ENCODE measurements at places on chromosomes 13 and 19.
A peak's percentile ranks its signal among the peaks of the same experiment; 100 is the strongest.

DNA sequence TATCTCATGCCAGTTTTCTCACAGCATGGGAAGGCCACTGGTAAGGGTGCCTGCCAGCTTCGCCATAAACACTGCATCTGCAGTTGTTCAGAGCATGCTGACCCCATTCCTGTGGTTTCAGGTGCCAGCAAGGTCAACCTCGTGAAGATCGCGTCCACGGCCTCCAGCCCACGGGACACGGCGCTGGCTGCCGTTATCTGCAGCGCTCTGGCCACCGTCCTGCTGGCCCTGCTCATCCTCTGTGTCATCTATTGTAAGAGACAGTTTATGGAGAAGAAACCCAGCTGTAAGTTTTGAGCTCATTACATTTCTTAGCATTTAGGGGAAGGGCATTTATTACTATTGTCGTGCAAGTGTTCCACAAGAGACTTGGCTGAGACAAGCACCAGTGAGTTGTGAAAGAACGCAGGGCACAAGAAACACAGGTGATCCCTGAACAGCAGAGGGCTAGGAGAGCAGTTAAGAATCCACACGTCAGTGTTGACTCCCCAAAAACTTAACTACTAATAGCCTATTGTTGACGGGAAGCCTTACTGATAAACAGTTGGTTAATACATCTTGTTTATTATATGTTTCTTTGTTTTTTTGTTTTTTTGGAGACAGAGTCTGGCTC is 88.8 kb downstream of the TNFRSF19 start:
- no peak for DNase-seq

DNA sequence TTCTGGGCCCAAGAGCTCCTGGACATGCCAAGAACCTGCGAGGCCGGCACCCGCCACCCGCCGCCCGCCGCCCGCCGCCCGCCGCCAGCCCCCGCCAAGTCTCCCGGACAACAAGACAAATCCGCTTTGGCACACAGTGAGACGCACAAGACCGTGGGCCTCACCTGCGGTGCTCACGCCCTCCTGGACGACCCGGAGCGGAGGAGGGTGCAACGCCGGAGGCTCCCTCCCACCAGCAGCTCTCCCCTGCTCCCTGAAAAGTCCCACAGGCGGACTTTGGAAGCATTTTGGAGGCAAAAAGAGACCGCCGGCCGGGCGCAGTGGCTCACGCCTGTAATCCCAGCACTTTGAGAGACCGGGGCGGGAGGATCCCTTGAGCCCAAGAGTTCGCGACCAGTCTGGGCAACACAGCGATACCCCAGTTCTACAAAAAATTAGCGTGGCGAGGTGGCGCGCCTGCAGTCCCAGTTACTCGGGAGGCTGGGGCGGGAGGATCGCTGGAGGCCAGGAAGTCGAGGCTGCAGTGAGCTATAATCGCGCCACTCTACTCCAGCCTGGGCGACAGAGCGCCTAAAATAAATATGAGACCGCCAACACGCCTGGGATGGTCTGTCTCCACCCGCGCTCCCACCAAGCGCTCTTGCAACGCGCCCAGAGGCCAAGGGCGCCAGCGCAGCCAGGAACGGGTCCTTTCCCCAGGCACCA is 783 bp downstream of the RHPN2 start:
- DNase-seq: no peak

DNA sequence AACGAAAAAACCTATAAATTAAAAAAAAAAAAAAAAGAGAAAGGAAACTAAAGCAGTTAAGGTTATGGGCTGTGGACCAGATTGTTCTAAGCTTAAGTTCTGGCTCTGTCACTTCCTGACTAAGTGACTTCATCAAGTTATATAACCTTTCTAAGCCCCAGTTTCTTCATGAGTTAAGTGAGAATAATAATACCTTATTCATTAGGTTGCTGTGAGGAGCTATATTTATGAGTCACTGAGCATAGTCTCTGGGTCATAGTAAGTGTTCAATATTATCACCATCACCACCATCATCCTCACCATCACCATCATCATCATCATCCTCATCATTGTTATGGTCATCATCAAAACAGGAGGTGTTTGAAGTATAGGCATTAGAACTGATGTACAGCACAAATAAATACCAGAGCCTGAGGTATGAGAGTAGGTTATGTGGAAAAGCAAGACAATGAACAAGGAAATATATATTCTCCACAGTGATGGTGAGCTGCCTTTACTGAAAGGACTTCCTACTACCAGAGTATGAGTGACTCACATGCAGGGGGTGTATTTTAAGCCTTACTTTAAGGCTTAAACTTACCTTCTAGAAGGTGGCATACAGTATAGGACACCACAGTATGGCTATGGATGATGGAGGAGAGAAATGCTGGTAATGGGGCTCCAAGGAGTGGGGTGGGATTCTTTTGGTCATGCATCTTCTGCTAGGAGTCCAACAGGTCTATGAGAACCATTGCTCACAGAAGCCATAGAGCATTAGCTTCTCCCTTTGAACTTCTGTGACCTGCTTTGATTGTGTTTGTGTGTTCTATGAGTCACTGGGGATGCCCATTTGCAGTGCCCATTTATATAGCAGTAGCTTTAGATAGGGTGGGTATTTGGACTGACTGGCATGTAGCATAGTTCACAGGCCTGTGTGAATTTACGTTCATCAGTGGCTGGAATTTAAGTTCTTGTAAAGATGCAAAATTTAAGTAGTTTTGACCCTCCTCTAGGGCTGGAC is 104.4 kb downstream of the KLF5 start:
- peak; percentile 43 for DNase-seq

GRCh38 chr13:109010912-109011311 is 381.5 kb downstream of the MYO16 start:
- no peak for DNase-seq

GRCh38 chr19:34367624-34367957 is 2.6 kb downstream of the GPI start:
- DNase-seq: no peak

DNA sequence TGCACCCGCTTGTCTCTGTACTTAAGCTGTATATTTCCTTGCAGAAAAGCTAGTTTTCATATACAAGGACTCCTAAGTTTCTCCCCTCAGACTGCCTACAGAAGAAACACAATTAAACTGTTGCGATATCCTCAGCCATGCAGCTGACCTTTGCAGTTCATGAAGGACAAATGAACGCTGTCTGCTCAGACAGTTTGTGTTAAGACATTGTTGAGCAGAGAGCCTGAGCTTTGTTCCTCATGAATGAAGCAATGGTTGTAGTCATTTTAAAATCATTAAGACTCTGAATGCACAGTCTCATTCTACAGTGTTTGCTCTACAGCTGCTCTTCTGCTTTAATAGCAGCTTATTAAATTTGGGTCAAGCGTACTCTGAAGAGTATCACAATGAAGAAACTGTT is 23.2 kb upstream of the MAB21L1 start:
- DNase-seq: no peak

DNA sequence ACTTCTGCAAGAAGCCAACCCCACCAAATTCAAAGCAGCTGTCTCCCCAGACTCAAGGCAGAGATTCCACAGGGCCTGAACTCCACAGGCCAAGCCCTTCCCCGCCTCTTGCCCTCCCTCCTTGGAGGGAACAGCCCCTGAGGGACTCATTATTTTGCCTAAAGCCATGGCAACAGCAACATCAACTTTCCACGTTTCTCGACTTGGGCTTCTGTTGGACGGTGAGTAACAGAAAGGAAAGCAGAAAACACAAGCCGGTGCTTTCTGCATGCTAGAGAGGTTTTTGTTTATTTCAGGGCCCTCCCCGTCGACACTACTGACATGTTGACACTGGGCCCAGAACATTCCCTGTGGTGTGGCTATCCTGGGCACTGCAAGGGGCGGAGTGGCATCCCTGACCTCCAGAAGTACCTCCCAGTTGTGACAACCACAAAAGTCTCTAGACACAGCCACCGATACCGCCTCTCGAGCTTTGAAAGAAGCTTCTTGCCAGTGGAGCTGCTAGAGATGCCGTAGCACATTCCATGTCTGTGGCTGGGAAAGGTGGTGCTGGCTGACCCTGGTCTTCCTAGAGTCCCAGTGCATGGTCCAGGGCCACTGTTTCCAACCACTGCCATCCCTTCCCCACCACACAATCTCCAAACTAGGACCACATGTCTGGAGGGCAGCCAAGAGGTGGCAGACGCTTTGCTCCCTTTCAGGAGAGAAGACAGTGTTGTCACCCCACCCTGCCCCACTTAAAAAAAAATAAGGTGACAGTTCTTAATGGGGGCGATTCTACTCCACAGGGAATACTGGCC is 12.8 kb downstream of the CAPS start:
- DNase-seq: no peak

DNA sequence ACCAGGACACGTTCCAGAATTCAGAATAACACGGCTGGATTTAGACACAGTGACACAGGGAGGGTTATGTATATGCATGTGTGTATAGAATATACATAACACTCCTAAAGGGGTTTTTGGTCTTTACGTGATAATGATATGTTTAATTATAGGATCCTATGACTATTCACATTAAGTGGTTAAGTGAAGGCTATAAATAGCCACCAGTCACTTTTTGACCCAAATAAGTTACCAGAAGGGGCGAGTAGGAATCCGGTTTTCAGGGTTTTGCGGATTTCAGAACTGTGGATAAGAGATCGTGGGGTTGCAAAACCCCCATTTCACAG is 6.9 kb downstream of the ANGPTL6 start:
- DNase-seq: no peak

GRCh38 chr13:94079876-94080275 is 399.6 kb downstream of the DCT start:
- no peak for DNase-seq

- no peak for DNase-seq
These were observed 112.4 kb upstream of the RNF113B start for GRCh38 chr13:98289339-98289945.

GRCh38 chr19:40356681-40357595 is 8.4 kb downstream of the PLD3 start:
- no peak for DNase-seq

DNA sequence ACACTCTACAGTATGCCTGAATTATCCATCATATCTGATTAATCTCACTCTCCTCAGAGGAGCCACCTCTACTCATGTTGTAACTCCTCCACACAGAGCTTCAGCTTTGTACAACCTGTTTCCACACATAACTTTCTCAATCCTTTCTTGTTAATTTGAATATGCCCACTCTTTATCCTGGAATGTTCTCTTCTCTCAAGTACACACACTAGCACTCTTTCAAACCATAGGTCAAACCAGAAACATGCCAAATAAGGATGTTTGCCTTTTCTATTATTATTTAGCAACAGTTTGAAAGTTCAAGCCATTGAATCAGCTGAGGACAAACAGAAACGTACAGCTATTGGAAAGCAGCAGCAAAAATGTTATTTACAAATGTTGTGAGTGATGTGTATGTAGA is 110.3 kb downstream of the MIPEP start:
- no peak for DNase-seq

DNA sequence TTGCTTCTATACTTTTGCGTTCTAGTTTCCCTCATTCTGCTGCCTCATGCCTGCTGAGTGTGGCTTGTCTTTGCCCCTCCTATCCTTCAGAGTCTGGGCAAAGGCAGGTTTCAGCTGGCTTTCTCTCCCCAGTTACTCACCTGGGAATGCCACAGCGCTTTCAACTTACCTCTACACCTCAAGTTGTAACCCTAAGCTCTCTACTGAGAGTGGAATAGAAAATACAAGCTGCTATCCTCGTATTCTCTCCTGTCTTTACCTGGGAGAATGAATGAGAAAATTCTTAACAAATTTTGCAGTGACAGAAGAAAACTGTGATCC is 316.3 kb upstream of the KLF12 start:
- no peak for DNase-seq

DNA sequence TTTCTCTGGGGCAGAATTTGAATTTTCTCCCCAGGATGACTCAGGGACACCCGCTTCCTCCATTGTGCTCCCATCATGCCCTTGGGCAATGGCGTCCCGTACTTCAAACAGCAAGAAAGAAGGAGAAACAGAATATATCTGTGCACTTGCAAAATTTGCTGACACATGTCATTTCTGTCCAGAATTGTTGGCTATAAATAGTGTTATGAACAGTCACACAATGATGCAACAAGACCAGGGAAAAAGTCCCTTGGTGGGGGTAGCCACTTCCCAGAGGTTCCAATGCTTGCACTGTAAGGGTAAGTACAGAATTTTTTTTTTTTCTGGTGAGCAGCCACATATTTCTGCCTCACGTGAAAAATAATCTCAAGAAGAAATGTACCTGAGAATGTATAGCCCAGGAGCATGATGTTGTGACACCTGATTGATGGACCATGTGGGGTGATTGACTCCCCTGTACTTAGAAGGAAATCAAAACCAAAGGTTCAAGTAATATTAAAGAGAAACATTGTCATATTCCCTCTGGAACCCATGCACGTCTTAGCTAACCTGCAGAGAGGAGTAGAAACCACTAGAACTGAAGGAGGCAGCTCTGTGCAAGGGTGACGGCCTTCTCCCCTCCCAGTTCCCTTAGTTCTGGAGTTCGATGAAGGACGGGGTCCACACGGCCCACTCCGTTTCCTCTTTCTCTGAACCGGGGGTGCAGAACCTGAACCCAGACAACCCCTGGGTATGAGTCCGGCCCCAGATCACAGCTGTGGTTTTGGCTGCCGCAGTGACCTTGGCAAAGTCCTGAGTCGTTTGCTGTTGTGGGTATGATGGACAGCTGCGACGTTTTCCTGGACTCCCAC is 9.3 kb upstream of the LAIR1 start:
- no peak for DNase-seq

DNA sequence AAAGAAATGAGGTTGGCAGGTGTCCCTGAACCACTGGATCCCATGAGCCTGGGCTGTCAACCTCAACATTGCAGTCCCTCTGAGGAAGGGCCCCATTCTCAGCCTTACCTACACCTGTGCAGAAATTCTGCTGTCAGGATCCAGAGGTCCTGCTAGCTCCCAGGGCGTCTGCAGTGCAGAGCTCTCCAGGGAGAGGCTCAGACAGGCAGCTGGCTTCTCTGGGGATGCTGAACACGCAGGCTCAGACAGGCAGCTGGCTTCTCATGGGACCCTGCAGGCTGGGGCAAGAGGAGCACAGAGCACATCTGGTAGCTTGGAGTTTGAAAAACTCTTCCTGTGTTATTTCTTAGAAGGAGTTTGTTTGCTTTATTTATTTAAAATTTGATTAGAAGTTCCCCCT is 50.9 kb downstream of the TMEM255B start:
- DNase-seq: no peak

- DNase-seq: no peak
These were observed 11.0 kb upstream of the SERPINE3 start for GRCh38 chr13:51328488-51328887.

GRCh38 chr13:21849323-21849722 is 178.4 kb downstream of the FGF9 start:
- DNase-seq: peak; percentile 29
